Suppressor macrophage treated with lipopolysaccharide for 1 hour (primary cell): ENCODE measurements at places on chromosomes 6 and 20.

DNA sequence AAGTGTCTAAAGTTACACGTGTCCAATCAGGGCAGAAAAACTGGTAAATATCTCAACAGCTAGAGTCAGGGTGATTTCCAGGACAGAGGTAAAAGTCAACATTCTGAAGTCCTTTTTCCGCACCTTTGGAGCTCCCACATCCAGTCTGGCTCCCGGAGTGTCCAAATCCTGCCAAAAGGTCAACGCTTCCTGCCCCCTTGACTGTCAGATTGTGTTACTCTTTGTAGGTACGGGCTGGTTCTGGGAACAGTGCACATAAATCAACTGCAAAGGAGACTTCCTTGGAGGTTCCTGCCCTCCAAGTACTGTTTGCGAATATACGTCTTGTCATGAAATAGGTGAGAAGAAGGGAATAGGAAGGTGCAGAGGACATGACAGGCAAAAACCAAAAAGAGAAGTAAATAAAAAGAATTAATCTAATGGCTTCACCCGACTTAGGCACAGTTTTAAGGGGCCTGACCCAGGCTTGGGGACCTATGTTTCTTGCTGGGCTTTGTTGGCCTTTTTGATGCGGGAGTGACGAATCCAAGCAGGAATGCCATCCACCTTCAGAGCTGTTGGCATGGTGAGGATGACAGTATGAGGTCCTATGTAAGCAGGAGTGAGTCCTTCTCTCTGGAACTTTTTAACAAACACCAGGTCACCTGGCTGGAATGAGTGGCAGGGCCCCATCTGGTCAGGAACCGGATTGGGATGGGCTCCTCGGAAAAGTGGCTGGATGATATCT, 155.4 kb downstream of the TRIM27 start:
- no peak for DNase-seq

- DNase-seq = no peak
Observed at GRCh38 chr6:118249680-118250079, 298.4 kb upstream of the PLN start.

DNA sequence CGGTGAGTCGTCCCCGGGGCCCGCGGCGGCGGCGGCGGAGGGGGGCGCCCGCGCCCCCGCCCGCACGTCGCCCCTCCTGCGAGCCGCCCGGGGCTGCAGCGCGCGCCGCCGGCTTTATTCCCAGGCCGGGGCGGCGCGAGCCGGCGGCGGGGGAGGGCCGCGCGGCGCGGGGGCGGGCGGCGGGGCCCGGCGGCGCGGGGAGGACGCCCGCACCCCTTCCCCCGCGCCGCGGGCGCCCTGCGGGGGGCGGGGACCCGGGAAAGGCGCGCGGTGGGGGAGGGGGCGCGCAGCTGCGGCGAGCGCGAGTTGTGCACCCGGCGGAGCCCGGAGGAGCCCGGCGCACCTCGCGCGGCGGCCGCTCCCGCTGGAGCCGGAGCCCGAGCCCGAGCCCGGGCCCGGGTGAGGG, 646 bp downstream of the HMGA1 start:
- DNase-seq = no peak

GRCh38 chr6:111872401-111873177, 663 bp downstream of the FYN start:
- peak; percentile 51 for DNase-seq

- no peak for DNase-seq
Observed at GRCh38 chr6:77458421-77458820, 4.9 kb downstream of the HTR1B start.

DNA sequence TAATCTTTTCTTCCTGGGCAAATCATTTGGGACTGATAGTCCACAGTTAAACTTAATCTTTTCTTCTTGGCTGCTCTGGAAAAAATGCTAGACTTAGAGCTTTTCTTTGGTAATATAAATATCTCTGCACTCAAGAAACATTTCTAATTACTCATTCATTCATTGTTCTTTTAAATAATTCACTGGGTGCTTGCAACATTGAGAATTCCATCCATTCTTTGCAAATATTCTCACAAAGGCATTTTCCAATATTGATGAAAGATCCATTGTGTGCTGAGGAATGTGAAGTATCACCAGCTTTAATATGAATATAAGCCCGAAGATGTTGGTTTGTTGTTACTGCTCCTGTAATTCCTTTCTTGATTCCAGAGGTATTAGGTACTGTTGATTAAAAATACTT, 38.4 kb downstream of the AKAP7 start:
- DNase-seq = no peak

DNA sequence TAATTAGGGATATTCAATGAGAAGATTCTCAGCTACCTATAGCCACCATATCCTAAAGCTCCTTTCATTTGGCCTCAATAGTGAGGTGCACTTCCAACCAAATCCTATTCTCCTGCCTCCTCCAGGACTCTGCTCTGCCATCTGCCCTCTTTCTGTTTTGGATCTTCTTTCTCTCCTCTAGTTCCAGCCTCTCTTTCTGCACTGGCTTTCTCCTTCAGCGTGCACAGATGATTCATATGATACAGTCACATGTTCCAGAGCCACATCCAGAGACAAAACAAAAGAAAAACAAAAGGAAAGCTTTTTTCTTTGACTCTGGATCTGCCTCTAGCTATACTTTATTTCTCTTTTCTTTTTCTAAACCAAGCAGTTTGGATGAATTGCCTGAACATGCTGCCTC, 531.9 kb upstream of the MAN1A1 start:
- DNase-seq = no peak

DNA sequence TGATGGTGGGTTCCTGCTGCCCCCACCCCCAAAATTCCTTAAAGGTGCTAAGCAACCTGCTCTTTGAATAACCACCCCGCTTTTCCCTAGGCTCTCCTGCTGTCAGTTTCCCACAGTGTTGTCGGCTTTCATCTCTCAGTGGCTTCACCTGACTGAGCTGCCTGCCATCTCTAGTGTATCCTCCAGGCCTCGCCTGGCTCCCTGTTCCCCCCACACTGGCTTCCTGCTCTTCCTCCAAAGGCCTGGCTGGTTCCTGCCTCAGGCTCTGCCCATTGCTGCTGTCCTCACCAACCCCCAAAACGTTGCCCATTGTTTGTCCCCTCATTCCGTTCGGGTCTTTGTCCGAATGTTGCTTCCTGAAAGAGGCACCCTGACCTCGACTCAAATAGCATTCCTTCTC, 93.8 kb upstream of the POPDC3 start:
- DNase-seq = no peak

GRCh38 chr6:117345292-117345610, 79.9 kb downstream of the VGLL2 start:
- no peak for DNase-seq

DNA sequence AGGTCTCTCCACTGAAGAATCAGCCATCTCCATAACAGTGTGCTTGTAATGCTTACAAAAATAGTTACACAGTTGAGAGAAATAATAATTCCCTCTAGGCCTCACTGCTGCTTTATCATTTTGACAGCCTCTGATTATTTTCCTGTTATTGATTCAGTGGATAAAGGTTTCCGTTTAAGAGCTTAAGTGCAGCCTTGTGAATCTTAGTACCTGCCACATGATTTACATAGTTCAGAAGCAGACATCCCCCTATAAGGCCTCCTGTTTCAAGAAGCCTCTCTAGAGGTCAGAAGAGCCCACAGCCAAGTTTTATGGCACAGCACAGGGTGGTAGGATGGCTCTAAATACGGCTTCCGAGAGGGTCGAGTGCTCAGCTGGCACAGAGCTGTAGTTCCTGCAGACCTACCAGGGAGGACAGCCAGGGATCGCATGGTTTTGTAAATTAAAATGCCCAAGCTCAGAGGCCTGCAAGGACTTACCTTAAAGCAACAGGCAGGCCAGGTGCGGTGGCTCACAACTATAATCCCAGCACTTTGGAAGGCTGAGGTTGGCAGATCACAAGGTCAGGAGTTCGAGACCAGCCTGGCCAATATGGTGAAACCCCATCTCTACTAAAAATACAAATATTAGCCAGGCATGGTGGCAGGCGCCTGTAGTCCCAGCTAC, 17.6 kb upstream of the PYGB start:
- DNase-seq = no peak

GRCh38 chr20:58019850-58020625, 208.4 kb downstream of the ANKRD60 start:
- DNase-seq = no peak

DNA sequence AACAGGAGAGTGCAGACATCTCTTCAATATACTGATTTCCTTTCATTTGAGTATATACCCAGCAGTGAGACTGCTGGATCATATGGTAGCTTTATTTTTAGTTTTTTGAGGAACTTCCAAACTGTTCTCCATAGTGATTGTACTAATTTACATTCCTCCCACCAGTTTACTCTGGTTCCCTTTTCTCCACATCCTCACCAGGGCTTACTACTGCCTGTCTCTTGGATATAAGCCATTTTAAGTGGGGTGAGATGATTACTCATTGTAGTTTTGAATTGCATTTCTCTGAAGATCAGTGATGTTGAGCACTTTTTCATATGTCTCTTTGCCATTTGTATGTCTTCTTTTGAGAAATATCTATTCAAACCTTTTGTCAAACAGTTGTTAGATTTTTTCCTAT, 64.9 kb upstream of the HMGCLL1 start:
- peak; percentile 37 for DNase-seq

GRCh38 chr6:38114976-38115625, 295.6 kb downstream of the ZFAND3 start:
- DNase-seq = no peak
